Lung microvascular endothelial cell (primary cell): ENCODE measurements at places on chromosomes 3 and 15. TPM values are rescaled to one million over a fixed set of nuclear protein-coding genes. Genes with fewer than 3 reads are reported as not detected.

Gene XCR1
- total RNA-seq: not detected in 2 replicates

Gene ITPKA
- 0.20 and 0.65 TPM in 2 replicates for total RNA-seq

Gene PPP2R3A
- total RNA-seq: 3.2 and 5.2 TPM in 2 replicates

Gene IGSF11
- under 0.01 TPM in 2 replicates for total RNA-seq

DNA sequence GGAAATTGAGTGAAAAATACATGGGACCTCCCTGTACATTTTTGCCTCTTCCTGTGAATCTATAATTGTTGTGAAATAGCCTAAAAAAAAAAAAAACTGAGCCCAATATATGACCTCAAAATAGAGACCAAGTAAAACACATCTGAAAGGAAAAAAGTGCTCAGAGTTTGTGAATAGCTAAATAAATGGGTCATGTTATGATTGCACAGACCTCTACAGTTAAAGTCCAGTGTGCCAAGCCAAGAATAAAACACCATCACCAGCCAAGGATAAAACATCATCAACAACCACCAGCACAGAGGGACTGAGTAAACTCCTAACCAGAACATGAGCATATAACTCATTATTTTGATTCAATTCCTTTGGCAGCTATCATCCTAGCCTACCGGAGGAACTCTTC, 115.6 kb upstream of the AGTR1 start:
- DNase-seq: no peak

GRCh38 chr15:44716983-44717602, 5.8 kb downstream of the B2M start:
- DNase-seq: no peak

GRCh38 chr15:34754171-34754601, 612 bp downstream of the GJD2 start:
- DNase-seq: no peak

DNA sequence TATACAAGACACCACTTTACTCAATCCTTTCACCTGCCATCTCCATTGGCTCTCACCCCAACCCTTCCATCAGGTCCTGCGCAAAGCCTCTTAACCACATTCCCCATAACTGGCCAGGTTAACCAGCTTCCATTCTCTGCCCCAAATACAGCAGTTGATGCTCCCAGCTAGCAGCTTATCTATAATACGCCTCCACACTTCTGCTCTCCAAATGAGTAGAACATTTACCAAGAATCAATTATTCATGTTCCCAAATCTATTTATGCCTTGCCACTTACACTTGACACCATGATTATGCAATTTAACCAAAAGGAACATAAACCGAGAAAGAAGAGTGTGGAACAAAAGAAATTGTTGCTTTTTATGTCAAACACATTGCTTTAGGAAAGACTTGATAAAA, 103.7 kb upstream of the TPM1 start:
- DNase-seq: no peak

DNA sequence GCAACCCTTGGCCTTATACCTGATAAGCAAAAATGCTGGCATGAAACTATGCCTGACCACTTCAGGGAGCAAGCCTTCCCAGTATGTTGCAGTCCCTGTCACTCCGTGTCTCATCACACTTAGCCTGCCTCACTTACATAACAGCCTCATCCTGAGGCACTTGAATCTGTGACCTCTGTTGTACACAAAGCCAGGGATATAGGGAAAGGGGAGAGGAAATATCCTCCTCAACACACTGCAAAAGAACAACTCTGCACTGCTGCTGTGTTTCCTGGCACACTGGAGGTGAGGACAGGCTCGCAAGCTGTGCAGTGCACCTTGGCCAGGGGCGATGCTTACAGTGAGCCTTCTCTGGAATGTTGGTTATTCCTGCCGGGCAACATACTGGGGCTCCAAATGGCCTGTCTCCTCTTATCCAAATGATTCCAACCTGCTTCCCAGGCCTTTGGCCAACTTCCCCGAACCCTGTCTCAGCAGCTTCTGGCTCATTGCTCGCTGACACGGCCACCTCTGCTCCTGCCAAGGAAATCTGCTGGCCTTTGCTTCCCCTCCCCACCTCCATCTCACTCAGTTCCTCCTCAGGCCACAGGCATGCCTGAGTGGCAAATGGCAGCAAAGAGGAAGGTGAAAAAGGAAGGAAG, 109.2 kb downstream of the CD47 start:
- DNase-seq: peak; percentile 27

GRCh38 chr3:24264011-24264410, 230.6 kb downstream of the THRB start:
- no peak for DNase-seq
